ENCODE measurements at places on chromosomes 7 and 10. TPM values are rescaled to one million over a fixed set of nuclear protein-coding genes. Genes with fewer than 3 reads are reported as not detected.

PRPS1L1 gene
- total RNA-seq = not detected

AP5Z1 gene
- 74.6 TPM for total RNA-seq

SH2D4B gene
- total RNA-seq = 0.22 TPM

TBC1D12 gene
- total RNA-seq = 0.17 TPM

VKORC1L1 gene
- 10.9 TPM for total RNA-seq

Data from activated naive CD8-positive, alpha-beta T cell treated with anti-CD3 and anti-CD28 coated beads, Interleukin-2, amount 10 ng/mL, durations not matched to agents 7 days and 5 days (primary cell).